ENCODE measurements at places on chromosomes 6 and 20.

DNA sequence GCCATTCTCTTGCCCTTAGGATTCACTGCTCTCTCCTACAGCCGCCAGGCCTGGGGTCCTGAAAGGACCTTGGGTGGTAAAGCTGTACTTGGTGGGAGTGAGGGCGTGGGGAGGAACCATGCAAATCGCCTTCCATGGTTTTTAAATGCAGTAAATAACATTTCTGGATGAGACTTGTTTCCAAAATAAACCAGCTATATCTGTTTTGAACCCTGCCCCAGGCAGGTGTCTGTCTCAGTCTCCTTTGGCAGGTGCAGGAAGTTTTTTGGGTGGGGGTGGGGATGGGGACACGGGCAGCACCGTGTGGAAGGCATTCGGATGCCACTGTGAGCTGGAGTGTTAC, 14.3 kb downstream of the ITPA start:
- no peak for DNase-seq

GRCh38 chr20:61849822-61850221, 215.9 kb downstream of the TAF4 start:
- DNase-seq, result no peak

GRCh38 chr6:14720411-14721102, 525.3 kb upstream of the JARID2 start:
- no peak for DNase-seq

DNA sequence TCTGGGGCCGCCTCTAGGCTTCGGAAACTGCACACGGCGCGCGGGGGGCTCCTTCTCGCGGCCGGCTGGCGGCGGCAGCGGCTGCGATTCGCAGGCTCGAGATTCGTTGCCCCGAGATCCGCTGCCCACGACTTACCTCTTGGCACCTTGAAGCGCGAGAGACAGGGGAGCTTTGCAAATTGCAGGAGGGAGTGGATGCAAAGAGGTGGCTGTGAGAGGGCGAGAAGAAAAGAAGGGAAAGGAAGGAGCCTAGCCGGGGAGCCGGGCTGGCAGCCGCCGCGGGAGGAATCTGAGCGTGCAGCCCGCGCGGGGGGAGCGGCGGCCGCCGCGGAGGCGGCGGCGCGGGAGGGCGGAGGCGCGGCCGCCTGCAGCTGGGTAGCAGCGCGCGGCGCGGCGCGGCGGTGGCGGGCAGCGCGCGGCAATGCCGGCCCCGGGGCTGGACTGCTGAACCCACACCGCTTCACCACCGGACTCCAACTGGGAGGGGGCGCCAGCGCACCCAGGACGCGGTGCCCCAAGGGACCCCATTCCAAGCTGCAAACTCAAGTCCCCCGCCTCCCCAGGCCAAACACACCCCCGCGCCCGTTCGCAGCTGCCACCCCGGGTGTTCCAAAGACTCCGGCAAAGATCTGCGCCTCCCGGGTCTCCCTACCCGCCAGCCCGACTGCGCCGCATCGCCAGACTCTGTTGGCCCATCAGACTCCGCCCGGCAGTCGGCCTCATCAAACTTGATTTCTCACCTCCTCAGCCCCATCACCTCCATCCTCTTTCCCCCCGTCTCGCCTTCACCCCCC, 44.2 kb upstream of the SUPT3H start:
- DNase-seq, result peak; percentile 33

DNA sequence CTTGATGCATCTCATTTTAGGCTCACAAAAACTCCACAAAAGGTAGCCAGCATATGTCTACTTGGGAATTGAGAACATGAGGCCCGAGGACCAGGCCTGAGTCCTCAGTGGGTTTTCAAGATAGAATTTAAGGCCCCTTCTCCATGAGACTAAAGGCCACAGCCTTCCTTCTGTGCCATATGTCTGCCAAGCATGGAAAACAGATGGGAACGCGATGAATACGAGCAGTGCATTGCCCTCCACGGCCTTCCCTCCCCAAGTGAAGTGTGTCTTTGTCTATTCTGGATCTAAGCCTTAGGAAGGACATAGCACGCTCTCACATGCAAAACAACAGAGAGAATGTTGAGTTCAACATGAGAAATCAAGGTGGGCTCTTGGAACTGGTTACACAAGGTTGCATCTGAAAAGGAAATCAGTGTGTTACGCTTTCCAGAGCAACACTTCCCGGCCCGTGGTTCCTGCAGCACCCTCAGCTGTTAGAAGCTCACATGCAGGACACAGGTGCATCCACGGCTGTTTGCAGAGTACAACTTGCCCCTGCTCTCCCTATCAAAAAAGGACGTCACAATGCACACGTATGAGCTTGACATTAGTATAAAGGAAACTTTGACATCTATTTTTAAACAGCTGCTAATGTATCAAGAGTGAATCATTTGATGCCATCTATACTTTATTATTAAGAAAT, 229.9 kb downstream of the NRN1 start:
- DNase-seq, result no peak

DNA sequence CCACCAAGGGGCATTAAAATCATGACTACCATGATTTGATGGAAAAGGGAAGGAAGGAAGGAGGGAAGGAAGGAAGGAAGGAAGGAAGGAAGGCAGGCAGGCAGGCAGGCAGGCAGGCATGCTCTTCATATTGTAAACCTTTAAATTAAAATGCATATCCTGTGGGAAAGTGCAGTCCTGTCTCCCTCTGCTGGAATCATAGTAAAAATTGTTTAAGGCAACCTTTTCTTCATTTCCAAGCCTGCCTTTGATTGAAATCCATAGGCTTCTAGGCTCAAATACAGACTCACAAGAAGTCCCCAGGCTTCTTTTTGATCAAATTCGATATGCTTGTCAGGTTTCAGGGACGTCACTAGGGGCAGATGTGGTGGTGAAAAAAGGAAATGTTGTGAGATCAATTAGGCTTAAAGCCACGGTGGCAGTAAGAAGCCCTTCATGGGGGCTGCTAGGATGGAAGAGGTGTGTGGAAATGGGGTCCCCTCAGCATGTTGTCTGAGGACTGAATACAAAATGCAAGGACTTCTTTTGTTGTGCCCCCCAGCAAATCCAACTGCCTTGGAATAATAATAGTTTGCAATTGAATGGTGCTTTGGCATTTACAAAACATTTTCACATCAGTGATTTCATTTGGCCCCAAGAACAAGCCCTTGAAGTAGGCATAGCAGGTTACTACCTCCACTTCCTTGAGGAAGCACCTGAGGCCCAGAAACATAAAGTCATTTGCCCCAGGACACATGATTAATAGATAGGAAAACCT, 25.6 kb upstream of the GABRR1 start:
- DNase-seq, result no peak

DNA sequence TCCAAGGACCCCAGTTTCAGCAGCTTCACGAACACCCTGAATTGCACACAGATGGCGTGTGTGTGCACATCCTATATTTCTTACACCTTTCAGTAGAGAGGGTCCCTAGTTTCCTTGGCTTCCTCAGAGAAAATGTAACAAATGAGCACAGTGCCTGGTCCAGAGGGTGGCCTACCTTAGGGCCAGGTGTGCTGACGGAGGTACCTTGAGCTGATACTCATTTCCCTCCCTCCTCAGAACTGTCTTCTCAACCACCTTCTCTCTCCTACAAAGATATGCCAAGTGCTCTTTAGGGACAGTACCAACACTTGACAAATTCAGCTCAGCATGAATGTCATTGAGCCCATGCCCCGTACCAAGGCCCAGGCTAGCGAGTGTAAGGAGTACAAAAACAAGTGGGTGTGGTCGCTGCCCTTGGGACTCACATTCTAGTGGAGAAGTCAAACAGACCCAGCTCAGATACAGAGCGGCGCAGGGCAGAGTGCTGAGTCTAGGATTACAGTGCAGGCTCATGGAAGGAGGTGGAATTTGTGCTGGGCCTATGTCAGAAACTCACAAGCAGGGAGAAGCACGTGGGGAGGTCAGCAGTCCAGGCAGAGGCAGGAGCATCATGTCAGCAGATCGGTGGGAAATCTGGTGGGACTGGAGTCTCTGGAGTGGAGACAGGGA, 9.6 kb upstream of the BPHL start:
- DNase-seq, result no peak

DNA sequence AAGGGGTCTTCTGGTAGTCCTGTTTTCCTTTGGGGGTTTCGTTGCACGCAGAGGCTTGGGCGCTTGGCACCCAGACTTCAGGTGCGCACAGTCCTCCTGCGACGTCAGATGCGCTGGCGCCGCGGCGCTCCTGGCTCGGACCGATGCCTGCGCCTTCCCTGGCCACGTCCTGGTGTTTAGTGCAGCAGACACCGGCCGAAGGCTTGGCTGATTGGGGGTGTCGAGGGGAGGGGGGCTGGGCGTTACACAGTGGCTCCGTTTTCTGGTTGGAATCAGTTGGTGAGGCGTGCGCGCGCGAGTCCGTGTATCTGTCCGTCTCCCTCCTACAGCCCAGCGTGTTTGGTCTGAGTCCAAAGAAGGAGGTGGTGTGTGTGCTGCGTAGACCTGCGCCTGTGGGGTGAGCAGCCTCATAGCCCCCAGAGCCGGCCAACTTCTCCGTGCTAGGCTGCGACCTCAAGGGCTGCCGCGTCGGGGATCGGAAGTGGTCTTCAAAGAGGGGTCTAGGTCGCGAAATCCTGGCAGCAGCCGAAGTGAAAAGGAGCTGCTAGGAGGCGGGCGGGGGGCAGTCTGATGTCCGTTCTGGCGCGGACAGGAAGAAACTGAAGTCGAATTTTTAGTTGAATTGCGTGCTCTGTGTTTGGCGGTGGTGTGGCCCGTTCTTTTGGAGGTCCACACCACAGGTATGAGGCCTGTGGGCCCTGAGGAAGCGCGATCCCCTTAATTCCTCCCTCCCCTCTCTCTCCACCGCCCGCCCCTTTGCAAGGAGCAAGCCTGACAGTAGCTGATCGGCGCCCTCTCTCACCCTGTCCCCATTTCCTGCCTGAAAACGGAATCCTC, 1.5 kb downstream of the SYNDIG1 start:
- no peak for DNase-seq

- no peak for DNase-seq
These were observed 1.6 kb upstream of the PTGIS start for GRCh38 chr20:49569411-49570115.

DNA sequence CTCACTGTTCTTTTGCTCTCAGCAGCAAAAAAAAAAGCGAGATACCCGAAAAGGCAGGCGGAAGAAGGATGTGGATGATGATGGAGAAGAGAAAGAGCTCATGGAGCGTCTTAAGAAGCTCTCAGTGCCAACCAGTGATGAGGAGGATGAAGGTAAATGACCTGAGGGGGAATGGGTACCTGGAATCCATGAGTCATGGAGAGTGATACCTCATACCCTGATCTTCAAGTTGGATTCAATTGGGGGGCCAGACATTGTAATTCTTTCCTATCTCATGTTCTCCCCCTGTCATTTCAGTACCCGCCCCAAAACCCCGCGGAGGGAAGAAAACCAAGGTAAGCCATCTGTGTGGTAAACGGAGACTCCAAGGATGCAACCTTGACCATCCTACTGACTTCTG, 6.8 kb downstream of the ABCF1 start:
- no peak for DNase-seq

DNA sequence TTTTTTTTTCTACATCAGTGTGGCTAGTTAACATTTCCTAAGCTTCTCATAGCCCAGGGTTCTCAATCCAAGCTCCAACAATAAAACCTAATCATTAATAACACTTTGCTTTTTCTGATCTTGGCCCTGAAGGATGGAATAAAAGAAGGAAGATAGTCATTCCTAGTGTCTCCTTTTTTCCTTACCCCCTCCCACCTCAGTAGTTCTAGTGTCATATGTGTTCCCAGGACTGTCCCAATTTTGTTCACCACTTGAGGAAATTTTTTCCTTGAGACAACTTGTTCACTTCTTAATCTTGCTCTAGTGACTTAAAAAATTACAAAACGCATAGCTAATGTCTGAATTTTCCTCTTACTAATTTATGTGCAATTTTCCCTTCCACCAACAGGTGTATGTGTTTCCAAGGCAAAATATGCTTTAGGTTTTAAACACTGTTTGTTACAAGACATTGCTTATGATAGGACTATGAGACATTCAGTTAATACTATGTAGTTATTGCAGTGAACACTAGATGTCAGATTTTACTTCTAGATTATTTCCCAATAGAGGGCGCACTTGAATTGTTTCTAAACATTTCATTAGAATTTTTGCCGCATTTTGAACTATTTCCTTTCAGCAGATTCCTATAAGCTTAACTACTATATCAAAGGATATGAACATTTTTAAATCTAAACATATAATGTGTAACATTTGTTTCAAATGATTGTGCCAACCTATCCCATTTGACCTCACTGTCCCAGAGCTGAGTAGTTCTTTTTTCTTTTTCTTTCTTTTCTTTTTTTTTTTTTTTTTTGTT, 18.5 kb upstream of the C6orf141 start:
- no peak for DNase-seq

DNA sequence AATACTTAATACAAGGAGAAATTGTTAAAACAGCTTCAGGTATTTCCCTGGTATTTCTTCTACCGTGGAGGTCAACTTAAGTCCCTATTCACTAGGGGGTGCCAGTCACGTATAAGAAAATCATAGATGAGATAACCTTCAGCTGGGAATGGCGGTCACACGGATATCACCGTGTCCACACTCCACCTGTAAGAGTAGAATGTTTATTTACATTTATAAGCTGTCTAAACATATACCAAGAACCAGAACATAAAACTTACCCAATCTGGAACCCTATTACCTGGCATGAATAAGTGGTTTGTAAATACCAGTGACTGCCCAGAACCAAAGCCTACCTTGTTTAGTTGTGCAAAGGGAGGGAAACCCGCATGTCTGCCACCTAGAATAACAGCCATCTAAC, 1.9 kb upstream of the ELOVL4 start:
- no peak for DNase-seq

- DNase-seq, result no peak
These were observed 245.0 kb downstream of the TTLL2 start for GRCh38 chr6:167569879-167570278.
